PC-3 (cell line): ENCODE measurements at places on chromosomes 4 and X.
A peak's percentile ranks its signal among the peaks of the same experiment; 100 is the strongest.

DNA sequence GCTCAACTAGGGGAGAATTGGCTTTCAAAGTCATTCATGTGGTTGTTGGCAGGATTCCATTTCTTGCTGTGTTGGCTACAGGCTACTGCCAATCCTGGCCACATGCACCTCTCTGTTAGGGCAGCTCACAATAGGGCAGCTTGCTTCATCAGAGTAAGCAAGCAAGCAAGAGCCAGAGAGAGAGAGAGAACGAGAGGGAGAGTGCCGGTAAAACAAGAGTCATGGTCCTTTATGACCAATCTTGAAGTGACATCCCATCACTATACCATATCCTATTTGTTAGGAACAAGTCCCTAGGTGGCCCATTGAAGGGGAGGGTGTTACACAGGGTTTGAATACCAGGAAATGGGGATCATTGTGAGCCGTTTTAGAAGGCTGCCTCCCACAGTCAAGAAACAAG lies 33.0 kb upstream of the TLR2 start:
- DNase-seq: no peak

GRCh38 chrX:56811599-56811998 lies 82.6 kb downstream of the NBDY start:
- DNase-seq: no peak

GRCh38 chrX:47637546-47638195 lies 7.9 kb upstream of the CFP start:
- DNase-seq: no peak

- no peak for DNase-seq
Observed at GRCh38 chr4:56007154-56007553, 58.4 kb downstream of the CEP135 start.

- DNase-seq: no peak
Observed at GRCh38 chr4:160414496-160414895, 1311.6 kb downstream of the RAPGEF2 start.

GRCh38 chrX:1542994-1543725 lies 6.2 kb upstream of the P2RY8 start:
- no peak for DNase-seq

DNA sequence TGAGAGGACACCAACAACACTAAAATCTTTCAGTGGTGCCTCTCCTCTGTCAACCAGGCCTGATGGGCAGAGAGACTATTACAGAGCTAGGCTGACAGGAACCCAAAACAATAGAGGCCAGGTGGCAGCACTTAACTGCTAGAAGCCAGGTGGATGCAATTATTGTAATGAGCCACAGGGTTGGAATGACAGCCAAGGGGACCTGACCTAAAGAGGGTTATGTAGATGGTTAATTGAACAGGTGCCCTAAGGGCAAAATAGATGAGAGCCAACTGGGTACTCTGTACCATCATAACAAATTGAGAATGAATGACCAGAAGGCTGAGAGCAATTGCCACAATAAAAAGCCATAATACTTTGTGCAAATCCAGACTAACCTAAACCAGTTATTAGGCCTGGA lies 24.7 kb upstream of the FRAS1 start:
- DNase-seq: no peak

DNA sequence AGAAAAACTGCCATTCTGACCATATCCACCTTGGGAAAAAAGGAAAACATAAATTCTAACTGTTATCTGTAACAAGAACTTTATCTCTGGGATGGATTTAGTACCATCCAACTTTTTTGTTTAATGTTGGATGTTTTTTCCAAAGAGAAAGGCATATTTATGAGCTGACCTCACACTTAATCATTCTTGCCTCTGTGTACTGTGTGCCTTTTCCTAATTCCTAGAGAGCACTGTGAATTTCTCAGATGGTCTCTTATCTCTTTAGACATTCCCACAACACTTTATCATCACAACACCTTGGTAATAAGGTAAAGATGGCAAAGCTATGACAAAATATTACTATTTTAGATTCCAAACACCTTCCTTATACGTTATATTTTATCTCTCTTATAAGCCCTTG lies 126.2 kb downstream of the COL4A6 start:
- peak; percentile 74 for DNase-seq

GRCh38 chr4:102694791-102695190 lies 66.0 kb downstream of the MANBA start:
- DNase-seq: peak; percentile 57

DNA sequence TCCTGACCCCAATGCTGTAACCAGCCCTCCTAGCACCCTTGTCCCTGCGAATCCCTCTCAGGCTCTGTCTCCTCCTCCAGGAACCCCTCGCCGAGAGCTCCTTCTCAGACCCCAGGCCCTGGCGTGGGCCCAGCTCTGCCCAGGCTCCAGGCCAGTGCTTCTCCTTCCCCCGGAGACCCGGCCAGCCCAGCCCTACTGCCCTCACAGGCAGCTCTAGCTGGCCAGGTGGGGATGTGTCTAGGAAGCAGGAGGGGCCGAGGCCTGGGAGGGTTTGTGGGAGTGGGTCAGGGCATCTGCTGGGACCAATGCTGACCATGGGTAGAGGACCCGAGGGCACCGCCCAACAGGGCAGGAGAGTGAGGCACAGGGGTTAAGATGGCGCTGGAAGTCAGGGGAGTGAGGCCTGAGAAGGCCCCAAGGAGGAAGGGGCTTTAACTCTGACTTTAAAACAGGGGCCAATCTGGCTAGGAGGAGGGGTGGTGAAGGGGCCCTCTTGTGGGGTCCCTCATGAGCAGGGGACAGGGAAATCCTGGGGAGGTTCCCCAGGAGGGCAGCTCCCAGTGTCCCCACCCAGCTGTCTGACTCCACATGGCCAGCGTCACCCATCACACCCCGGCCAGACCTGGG lies 64.7 kb upstream of the NKX1-1 start:
- DNase-seq: no peak

GRCh38 chrX:46573892-46574773 lies 568 bp downstream of the CHST7 start:
- peak; percentile 75 for DNase-seq

DNA sequence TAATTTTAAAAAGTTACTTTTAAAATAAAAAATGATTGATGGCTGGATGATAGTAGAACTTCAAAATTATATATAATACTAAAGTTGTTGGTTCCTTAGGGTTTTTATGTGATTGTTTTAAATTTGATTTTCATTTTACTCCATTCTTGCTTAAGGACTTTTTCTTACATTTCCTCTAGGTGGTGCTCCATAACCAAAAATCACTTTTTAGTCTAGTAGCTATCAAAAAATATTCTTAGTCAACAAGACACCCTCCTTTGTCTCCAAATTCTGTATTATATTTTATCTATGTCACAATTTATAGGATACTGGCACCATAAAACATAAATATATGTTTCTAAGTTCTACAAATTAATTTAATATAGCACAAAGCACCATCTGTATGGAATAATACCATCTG lies 67.2 kb upstream of the BRWD3 start:
- DNase-seq: peak; percentile 56
